CD4-positive, alpha-beta T cell treated with Interleukin-4 for 4 hours (primary cell): ENCODE measurements at places on chromosomes 2 and 18.

DNA sequence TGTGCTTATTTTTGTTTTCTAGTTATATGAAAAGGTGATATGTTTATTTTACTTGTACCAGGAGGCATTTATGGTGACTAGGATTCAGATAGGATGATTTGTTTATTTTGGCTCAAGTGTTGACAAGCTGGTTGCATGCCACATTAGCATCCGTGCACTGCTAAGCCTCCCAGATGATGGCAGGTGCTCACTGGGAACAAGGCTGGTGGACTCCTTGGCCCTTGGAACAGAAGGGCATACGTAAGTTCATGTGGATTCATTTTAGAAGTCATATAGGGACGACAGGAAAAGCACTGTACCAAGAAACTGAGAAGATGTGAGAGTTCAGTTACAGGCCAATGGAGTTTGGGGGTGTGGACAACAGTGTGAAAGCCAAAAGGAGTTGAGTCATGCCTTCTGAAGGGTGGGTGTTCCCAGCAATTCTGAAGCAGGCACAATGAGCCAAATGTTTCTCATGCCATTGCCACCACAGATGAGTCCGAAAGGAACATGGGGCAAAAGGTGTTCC is 166.2 kb downstream of the PHLPP1 start:
- DNase-seq, result no peak

- DNase-seq, result no peak
Observed at GRCh38 chr2:19879120-19879519, 22.7 kb downstream of the TTC32 start.

DNA sequence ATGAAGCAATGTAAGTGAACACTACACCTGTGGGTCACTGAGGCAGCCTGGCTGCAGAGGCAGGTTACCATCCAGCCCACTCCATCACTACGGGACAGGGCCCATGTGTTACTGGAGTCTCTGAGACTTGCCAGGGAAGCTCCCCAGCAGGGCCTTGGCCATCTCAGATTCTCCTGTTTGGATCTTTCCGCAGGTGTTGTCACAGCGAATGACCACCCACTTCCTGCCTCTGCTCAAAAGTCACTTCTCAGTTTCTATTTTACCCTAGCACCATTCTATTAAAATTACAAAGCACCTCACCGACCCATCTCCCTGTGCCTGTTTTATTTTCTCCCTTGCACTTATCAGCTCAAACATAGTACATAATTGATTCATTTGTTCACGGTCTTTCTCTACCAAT is 34.5 kb upstream of the L3MBTL4 start:
- no peak for DNase-seq

DNA sequence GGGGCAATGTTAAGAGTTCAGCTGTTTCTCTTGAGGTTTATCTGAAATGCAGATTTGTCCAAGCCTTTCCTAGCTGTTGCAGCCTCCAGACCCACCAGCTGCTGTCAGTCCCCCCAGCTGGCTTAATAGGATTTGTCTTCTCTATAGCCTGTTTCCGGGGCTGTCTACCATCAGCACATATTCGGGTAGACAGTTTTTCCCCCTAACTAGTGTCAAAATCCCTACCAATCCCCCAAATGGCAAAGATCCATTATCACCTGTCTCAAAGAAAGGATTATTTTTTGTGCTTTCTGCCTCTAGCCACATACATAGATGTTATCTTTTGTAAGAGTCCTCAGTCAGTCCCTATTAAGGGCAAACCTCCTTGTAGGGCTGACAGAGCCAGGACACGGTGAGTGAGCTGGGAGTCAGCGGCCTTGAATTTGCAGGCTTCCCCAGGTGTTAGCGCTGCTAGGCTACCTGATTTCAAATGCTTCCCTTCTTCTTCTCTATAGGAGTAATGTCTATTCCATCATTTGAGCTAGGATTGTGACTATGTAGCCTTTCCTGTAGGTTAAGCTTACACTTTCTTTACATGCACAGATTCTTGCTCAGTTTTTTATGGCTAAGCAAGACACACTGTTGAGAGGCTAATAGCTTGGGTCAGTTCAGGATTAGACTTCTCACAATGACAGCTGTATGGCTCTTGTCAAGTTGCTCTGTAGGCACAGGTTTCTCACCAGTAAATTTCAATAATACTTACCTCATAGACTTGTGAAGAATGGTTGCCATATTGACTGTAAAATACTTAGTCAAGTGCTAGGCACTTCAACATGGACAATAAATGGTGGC is 171.1 kb upstream of the UNC80 start:
- DNase-seq, result no peak

DNA sequence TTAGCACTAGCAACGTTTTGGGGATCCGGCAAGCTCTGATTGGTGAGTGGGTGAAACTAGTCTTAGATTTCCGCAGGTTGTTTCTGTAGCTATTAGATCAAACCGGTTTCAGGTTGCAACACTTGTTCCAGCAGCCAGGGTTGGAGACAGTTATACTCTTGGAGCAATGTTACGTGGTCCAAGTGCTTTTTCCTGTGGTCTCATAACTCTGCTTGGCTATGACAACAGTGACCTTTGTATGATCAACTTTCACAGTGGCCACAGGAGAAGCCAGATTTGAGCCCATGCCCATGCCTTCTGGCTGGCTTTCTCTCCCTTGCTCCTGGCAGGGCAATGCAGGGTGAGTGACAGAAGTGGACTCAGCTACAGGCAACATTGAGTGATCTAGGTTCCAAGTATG is 84.5 kb upstream of the TAF1B start:
- DNase-seq, result no peak

- no peak for DNase-seq
Observed at GRCh38 chr2:85577063-85577385, 362 bp upstream of the VAMP8 start.
